ENCODE measurements at places on chromosomes 2 and 18.

DNA sequence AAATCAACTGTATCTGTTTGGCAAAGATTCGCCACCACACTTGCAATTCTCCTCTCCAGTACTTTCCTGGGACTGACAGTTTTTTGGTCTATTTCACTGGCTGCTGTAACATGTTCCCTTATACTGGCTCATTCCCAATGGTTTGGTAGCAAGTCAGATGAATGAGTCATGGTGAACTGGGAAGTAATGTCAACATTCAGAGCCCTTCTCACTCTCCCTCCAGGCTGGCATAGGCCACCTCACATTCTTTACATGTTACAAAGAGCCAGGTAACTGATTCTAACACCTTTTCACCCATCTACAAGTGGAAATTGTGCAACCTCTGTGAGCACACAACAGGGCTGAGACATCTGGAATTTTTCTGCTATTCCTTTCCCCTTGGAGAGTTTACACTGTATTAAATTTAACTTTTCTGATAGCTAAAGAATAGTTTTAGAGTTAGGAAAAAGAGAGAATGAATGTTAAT is 111.3 kb upstream of the TLK1 start:
- no peak for DNase-seq

- no peak for DNase-seq
Measured at GRCh38 chr2:53512071-53512826, 255.4 kb upstream of the CHAC2 start.

DNA sequence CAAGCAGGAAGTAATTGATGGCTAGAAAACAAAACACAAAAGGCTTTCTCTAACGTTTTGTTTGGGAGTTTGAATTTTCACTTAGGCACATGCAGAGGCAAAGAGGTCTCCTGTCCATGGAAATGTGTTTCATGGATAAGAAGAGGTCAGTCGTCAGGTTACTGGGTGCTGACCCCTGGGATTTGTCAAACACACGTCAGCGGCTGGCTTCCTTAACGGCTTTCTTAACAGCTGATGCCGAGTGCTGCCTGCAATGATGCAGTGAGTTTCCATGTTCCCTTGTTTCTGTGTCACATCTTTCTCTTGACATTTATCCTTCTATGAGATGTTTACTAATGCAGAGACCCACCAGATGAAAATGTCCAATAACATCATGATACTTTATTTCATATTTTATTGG is 31.7 kb downstream of the GPR39 start:
- DNase-seq: no peak

- DNase-seq: no peak
Measured at GRCh38 chr2:46547223-46548102, 68.1 kb downstream of the TMEM247 start.

GRCh38 chr2:106343274-106343673 is 124.9 kb downstream of the RGPD3 start:
- DNase-seq: no peak

DNA sequence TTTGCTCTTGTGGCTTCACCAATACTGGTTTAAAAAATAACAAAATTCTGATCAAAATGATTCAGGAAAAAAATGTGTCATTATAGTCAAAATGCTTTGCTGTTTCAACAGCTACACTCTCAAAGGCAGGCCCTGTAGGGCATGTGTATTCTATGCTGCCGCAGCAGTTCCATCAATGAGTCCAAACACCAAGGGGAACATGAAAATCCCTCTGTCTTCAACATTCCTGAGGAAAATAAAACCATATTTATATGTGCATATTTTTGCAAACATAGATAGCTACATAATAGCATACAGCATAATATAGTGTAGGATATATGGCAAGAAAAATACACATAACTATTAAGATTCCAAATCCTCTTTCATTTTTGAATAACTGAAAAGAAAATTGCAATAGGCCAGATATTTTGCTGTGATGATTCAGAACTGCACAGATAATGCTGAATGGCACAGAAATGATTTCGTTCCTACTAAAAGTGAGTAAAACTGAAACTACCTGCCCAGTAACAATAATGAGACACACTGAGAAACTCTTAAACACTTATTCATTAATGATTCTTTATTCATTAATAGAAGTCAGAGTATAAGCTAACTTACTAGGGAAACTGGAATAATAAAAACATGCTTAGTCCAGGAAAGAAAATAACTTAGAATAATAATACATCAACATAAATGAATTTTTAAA is 343.8 kb downstream of the SUCLG1 start:
- no peak for DNase-seq

DNA sequence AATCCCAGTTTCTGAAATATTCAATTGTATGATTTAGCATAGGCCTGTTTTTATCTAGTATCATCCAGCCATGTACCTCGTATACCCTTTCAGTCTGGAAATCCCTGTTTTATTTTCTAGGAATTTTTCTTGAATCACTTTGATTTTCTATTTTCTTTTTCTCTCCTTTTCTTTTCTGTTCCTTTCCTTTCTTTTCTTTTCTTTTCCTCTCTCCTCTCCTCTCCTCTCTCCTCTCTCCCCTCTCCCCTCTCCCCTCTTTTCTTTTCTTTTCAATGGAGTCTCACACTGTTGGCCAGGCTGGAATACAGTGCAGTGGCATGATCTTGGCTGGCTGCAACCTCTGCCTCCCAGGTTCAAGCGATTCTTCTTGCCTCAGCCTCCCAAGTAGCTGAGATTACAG is 63.5 kb downstream of the SMCHD1 start:
- DNase-seq: no peak

DNA sequence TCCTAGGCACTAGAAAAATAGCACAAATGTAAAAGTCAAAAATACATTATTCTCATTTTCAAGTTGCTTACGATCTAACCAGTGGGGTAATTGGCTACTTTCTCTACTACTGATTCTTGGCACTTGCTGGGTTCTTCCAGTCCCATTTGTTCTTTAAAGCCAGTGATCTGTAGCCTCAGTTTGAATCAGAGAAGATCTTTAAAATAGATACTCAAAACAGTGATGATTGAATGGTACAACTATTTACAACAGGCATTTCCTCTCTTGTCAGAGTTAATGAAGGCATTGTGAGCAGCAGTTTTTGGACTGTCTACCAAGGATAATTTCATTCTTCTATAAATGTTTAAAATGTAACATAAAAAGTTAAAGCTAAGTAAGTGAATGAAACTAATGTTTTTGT is 128.3 kb upstream of the FSIP2 start:
- DNase-seq: no peak

- DNase-seq: no peak
Measured at GRCh38 chr2:46480562-46480961, 1.2 kb downstream of the TMEM247 start.

GRCh38 chr2:979069-979928 is 28.6 kb downstream of the SNTG2 start:
- DNase-seq: no peak

- DNase-seq: no peak
Measured at GRCh38 chr18:24189007-24189528, 50.2 kb downstream of the CABYR start.

DNA sequence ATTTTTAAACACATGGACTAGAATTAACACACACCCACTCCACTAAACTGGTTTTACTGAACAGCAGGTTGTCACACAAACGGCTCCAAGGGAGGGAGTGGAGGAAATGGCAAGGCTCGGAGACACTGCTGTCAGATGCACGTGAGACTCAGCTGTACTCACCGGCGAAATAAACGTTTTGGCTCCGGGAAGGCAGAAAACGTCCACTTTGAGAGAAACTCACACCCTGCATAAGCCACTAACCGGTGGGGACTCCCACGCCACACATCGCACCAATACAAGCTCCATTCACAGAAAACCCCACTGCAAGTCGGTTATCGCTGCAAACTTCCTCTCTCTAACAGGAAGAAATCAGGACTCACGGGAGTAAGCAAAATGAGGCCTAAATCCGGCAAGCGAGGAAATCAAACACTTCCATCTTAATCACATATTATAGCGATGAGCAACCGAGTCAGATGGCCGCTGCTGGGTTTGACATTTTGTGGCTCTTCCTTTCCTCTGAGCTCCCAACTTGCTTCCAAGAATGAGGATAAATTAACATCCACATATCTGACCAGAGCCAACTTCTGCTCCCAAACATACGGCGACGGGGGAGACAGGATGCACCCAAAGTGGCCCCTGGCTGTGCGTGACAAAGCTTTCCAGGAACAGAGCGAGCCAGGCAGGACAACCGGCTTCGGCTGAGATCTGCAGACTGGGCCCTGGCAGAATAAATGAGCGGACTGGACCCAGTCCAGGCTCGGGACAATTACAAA is 63.5 kb downstream of the HDAC4 start:
- no peak for DNase-seq

GRCh38 chr2:145845207-145845894 is 1325.4 kb upstream of the ZEB2 start:
- DNase-seq: no peak

GRCh38 chr2:193276069-193276468 is 1081.3 kb upstream of the TMEFF2 start:
- no peak for DNase-seq

GRCh38 chr18:63890950-63891304 is 3.4 kb downstream of the SERPINB2 start:
- DNase-seq: no peak

DNA sequence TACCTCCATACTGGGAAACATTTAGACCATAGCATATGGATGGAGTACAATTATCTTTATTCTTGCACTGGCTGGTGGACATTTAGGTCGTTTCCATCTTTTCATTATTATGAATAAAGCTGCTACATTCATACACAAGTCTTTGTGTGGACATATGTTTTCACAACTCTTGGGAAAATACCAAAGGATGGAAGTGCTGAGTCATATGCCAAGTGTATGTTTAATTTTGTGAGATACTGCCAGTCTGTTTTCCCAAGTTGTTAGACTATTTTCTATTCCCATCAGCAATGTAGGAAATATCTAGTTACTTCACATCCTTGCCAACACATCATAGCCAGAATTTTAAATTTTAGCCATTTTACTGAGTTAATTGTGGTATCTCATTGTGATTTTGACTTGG is 91.5 kb downstream of the GALNT13 start:
- DNase-seq: no peak

GRCh38 chr2:65562890-65563289 is 130.5 kb upstream of the SPRED2 start:
- DNase-seq: no peak

DNA sequence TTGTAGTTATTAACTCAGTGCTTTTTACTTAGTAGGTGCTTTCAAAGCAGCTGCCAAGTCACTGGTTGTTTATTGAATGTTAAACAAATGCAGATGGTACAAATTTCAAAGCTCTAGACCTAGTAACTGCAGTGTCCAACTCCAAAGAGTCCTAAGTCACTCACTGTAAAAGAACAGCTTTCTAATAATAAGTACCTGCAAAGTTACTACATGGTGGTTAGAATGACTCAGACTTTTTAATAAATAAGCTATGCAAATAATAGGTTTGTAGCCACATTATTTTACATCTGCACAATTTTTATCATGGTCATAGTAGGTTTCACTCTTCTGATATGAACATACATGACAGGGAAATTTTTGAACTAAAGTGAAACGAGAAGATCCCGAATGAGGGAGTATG is 1620.4 kb upstream of the CELF4 start:
- DNase-seq: no peak

- DNase-seq: no peak
Measured at GRCh38 chr2:12619975-12620374, 96.8 kb upstream of the TRIB2 start.

DNA sequence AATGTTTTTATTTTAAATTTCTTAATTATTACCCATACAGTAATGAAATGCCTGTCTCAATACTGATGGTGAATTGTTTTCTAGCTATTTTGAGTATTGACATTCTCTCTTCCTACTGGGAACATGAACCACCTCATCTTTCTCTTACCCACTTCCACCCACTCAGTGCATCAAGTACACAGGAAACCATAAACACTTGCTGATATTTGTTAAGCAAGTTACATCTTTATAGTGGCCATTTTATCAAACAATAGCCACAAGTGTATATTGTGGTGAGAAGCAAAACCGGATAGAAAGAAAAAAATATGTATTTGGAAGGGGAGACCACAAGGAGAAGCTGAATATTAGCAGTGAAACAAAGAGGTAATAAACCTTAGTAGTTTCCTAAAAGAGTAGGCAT is 368.1 kb upstream of the HNRNPA3 start:
- DNase-seq: no peak

GRCh38 chr18:24031916-24032315 is 17.4 kb downstream of the TTC39C start:
- DNase-seq: no peak

- DNase-seq: no peak
Measured at GRCh38 chr2:50885948-50886347, 146.0 kb downstream of the NRXN1 start.

GRCh38 chr2:238790833-238791230 is 57.1 kb upstream of the TWIST2 start:
- no peak for DNase-seq

DNA sequence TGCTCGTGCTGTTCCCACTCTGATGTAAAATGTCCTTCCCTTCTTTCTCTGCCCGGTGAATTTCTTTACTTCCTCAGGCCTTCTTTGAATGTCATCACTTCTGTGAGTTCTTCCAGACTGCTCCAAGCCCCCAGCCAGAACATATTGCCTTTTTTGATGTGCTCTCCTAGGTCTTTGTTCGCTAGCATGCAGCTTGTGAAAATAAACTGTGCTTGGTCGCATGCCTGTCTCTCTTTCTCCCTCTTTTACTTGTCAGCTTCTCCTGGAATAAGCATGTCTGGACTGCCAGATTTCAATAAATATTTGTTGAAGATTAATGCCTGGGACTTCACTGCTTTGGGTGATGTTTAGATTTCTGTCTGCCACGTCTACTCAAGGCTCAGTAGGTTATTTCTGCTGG is 82.7 kb upstream of the ARHGAP28 start:
- no peak for DNase-seq

- no peak for DNase-seq
Measured at GRCh38 chr2:140454717-140455116, 1674.5 kb upstream of the NXPH2 start.

DNA sequence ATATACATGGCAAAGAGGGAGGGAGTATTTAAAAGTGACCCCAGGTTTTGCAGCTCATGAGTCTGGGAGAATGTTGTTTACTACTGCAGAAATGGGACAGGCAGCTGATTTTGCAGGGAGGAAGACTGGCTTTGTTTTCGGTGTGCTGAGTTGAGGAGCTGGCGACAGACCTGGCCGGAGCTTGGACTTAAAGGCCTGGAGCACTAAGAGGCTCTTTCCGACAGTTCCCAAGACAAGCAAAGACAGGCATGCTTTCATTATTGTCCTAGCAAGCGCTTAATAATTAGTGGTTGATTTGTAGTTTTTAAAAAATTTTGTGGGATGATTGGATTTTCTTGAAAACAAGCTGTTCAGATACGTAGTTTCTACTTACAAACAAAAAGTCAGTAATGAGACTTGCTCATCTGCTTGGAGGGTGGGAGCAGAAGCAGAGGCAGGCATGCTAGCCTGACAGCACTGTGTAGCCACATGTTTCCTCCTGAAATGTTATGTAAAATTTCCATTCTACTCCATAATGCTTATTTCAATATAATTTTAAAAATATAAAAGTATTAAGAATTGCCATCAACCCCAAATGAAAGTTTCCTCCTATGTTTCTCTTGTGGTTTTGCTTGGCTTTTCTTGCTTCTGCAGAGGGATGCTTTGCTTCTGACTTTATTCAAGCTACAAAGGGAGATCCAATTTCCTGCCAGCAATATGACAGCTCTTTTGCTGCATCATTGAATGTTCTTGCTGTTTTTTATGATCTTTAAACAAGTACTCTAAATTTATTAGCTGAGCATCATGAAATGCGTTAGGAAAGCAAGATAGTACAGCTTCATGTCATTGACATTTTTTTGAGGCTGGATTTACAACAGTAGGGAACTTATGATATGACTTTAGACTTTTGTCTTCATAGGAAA is 75.8 kb downstream of the PHLPP1 start:
- no peak for DNase-seq

GRCh38 chr2:112006076-112006410 is 49.0 kb upstream of the TMEM87B start:
- DNase-seq: no peak

Data from NCI-H1436 (cell line).